A549 treated with Hydrocortisone at 1 μM for 4 hours (cell line): ENCODE measurements at places on chromosomes 6 and 20. TPM values are rescaled to one million over a fixed set of nuclear protein-coding genes. Genes with fewer than 3 reads are reported as not detected.

SEL1L2 gene
- not detected in 5 replicates for total RNA-seq

C4B gene
- total RNA-seq = 0.35 to 0.93 TPM (median 0.67 TPM) in 5 replicates

NKAPL gene
- total RNA-seq = 0.06 TPM in 1 of 5 replicates, not detected in the others

SEMG2 gene
- total RNA-seq = not detected in 5 replicates

NOTCH4 gene
- 0.57 to 0.80 TPM (median 0.75 TPM) in 5 replicates for total RNA-seq

RNF182 gene
- 2.9 to 4.1 TPM (median 3.2 TPM) in 5 replicates for total RNA-seq

HLA-DQB1 gene
- total RNA-seq = not detected in 5 replicates

NINL gene
- total RNA-seq = 11.4 to 15.4 TPM (median 14.7 TPM) in 5 replicates

AVP gene
- not detected in 5 replicates for total RNA-seq

NQO2 gene
- 53.6 to 79.2 TPM (median 69.5 TPM) in 5 replicates for total RNA-seq

EPHA7 gene
- total RNA-seq = 0.05 to 0.15 TPM (median 0.09 TPM) in 5 replicates

TFAP2B gene
- not detected in 5 replicates for total RNA-seq

LY6G6C gene
- total RNA-seq = 0.13 to 0.18 TPM in 2 of 5 replicates, not detected in the others

RIPPLY2 gene
- 0.32 to 0.58 TPM (median 0.39 TPM) in 5 replicates for total RNA-seq

BPIFB4 gene
- total RNA-seq = not detected in 5 replicates
